Pancreas (tissue), 10 donors: ENCODE measurements at places on chromosomes 1 and 21.

- DNase-seq, result peak; percentile 55
- H3K4me3 ChIP-seq, result no peak overlapping the region
- H3K36me3 ChIP-seq, result no peaks in the 10 kb centered on the region
- peaks cover 33% of the 10 kb centered on the region for H3K27me3 ChIP-seq
Measured at GRCh38 chr1:77282866-77283539, 1.2 kb downstream of the AK5 start.

DNA sequence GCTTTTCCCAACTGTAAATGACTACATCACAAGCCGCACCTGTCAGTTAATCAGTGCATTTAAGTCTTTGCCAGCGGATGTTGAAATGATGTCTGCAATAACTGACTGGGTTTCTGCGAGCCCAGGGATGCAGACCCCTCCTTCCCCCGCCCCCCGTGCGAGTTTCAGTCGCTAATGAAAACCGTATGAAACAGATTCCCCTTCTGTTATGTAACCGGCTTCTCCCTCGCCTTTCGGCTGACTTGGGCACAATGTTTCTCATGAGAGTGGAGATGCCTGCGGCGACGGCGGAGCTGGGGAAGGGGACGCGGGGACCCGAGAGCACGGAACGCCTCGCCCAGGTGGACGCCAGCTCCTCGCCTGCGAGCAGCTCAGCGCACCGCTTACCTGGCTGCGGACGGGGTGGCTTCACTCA lies 753 bp downstream of the KCNJ6 start:
- no peaks in the 10 kb centered on the region for H3K4me1 ChIP-seq
- no peaks in the 10 kb centered on the region for H3K36me3 ChIP-seq
- H3K27ac ChIP-seq, result no peak overlapping the region
- peaks cover 13% of the 10 kb centered on the region for H3K27me3 ChIP-seq

GRCh38 chr1:197224160-197224559 lies 43.9 kb upstream of the CRB1 start:
- no peak overlapping the region for H3K27ac ChIP-seq
- no peak overlapping the region for H3K4me3 ChIP-seq
- H3K27me3 ChIP-seq, result no peaks in the 10 kb centered on the region
- no peaks in the 10 kb centered on the region for H3K4me1 ChIP-seq
- no peak for DNase-seq
- no peaks in the 10 kb centered on the region for H3K36me3 ChIP-seq

- no peak overlapping the region for H3K4me3 ChIP-seq
- H3K4me1 ChIP-seq, result no peaks in the 10 kb centered on the region
- DNase-seq, result no peak
Measured at GRCh38 chr1:62013264-62013663, 181.4 kb upstream of the L1TD1 start.

DNA sequence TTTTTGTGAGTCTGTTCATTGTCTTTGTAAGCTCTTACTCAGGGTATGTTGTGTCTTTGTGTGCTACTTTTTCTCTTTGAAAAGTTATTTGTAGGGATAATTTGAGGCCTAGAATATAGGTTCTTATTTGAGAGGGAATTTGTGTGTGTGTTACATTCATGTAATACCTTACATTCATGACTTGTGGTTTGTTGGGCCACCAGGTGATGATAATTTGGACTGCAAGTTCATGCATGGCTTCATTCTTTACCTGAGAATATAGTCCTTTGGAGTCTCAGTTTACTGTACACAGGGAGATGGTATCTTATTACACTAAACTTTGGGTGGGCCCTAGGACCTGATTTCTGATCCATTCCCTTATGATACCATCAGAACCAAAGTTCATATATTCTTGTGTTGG lies 51.8 kb upstream of the FASLG start:
- H3K27me3 ChIP-seq, result no peaks in the 10 kb centered on the region
- H3K4me1 ChIP-seq, result peaks cover 9% of the 10 kb centered on the region
- DNase-seq, result no peak
- no peak overlapping the region for H3K4me3 ChIP-seq
- peaks cover 3% of the 10 kb centered on the region for H3K36me3 ChIP-seq

DNA sequence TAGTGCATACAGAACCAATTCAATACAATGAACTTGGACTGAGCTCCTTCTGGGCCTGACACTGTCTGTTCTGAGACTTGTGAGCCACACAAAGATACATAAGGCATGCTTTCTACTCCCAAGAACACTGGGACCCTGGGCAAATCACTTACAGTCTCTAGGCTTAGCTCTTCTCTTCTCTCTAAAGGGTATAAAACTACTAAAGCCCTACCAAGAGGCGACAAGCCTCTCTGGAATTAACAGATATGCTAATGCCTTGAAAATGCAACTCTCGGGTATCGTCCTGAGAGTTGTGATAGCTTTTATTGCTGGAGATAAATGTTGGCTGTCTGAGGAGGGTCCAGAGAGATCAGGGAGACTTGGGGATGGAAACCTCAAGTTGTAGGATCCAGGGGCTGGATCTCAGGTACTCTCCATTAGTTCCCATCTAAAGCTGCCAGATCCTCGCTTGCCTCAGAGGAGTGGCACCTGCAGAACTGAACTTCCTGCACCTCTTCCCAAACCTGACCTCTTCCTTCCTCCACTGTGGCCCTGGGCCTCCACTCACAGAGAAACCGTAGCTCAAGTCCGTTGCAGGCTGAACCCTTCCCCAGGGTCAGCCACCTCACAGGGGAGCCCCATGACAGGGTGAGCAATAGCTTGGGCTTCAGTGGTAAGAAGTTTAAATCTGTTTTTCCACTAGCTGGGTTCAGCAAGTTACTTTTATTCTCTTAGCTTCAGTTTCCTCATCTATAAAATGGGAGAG lies 11.5 kb upstream of the CFAP45 start:
- no peak overlapping the region for H3K4me3 ChIP-seq
- peak overlapping the region; percentile 61 for H3K27ac ChIP-seq
- H3K36me3 ChIP-seq, result no peaks in the 10 kb centered on the region
- peaks cover 24% of the 10 kb centered on the region for H3K4me1 ChIP-seq
- no peaks in the 10 kb centered on the region for H3K27me3 ChIP-seq

DNA sequence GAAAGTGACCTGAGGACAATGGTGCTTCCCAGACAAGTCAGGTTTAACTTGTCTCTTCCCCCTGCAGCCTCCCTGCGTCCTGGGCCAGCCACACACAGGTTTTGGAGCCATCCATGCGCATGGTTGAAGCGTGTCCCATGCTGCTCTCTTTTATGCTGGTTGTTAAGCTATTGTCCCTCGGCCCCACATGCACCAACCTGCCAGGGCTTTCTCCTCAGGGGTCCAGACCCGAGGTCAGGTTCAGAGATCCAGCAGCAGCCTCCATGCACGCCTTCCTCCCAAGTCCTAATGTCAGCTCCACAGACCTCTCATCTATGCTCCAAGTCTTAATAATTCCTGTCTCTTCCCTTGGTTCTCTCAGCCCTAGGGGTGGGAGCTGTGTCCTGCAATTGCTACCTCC lies 1.6 kb downstream of the ABCA4 start:
- H3K4me3 ChIP-seq, result no peak overlapping the region
- no peak for DNase-seq
- H3K27me3 ChIP-seq, result no peaks in the 10 kb centered on the region
- no peak overlapping the region for H3K27ac ChIP-seq
